Dorsolateral prefrontal cortex (tissue), 122 donors: ENCODE measurements at places on chromosomes 2 and 18.

- DNase-seq, result no peak
These were observed 40.5 kb downstream of the INO80C start for GRCh38 chr18:35457140-35457704.

DNA sequence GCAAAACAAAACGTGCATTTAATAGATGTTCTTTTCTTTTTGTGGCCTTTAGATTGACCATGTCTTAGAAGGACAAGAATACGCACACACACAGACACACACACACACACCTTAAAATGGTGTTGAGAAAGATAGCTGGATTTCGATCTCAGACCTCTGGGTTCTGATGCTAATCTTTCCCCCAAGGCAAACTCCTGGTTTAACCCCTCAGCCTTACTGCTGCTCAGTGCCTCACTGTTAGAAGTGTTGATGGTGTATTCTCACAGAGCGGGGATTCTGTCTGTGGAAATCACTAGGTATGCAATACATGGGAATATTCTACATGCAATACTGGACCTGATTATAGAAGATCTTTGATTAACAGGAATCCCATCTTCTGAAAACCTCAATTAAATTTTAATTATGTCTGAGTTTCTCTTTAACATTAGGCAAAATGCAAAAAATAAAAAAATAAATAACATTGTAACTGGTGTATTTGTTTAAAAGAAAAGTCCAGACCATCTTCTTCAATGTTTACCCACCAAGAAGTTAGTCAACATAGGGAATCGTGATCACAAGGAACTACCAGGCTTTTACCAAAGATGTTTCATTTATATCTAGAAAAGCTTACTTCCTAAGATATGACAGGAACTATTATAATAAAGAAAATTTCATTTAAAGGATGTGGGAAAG lies 613.5 kb downstream of the LRP1B start:
- no peak for DNase-seq

- DNase-seq, result no peak
These were observed 31.2 kb downstream of the STAMBP start for GRCh38 chr2:73859721-73860586.

GRCh38 chr2:127576433-127577207 lies 41.1 kb downstream of the MYO7B start:
- no peak for DNase-seq

- no peak for DNase-seq
These were observed 16.3 kb downstream of the CROCC2 start for GRCh38 chr2:240922245-240922981.

- no peak for DNase-seq
These were observed 36.1 kb upstream of the TNFRSF11A start for GRCh38 chr18:62289047-62289446.

DNA sequence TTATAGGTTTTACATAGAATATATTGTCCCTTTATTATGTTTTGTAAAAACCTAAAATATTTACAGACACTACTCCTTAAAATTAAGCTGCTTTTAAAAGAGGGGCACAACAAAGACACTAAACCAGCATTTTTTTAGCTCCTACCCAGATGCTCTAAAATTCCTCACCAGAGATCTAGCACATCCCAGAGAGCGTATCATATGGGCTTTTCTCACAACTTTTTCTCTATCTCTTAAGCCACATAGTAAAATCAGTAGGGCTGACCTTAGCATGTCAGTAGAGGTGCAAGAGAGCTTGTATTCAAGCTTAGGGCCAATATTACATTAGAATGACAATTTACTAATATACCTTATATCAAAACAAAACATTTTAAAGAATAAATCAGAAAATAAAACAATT lies 216.3 kb downstream of the TMX3 start:
- no peak for DNase-seq

GRCh38 chr2:25341011-25341727 lies 556 bp downstream of the DNMT3A start:
- DNase-seq, result no peak

- peak; percentile 49 for DNase-seq
These were observed 171.2 kb downstream of the TMEM247 start for GRCh38 chr2:46650556-46651001.

DNA sequence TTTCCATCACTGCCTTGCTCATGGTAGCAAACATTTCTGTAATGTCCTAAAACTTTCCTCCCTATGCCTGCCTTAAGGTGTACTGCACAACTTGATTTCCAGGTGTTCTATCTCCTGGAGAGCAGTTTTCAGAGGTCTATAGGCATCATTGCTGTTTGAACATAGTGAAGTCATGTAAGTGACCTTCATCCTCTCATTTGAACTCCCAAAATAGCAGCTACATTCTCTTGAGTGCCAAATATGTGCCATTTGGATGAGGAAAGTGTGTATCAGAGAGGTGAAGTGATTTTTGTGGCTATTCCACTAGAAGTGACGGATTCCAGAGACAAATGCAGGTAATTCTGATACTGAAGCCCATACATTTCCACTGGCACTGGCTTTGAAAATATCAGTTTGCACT lies 3.4 kb downstream of the PPP1R1C start:
- no peak for DNase-seq

DNA sequence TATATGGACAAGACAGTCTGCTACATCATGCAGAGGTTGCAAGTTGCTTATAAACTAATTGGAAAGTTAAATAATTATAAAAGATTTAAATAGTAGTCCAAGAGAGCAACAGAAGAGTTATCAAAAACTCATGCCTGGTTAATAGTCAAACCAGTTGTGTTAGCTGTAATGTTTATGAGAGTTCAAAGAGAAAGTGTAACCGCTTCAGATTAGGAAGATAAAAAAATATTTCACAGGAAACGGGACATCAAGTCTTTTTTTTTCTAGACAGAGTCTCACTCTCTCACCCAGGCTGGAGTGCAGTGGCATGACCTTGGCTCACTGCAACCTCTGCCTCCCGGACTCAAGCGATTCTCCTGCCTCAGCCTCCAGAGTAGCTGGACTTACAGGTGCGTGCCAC lies 34.6 kb upstream of the RNF125 start:
- no peak for DNase-seq
